ENCODE measurements at places on chromosomes 1 and 21. TPM values are rescaled to one million over a fixed set of nuclear protein-coding genes. Genes with fewer than 3 reads are reported as not detected.

RPS27 gene
- total RNA-seq = 2,325 TPM

MAP10 gene
- 0.33 TPM for total RNA-seq

SEC16B gene
- total RNA-seq = 0.42 TPM

OR2L3 gene
- not detected for total RNA-seq

TGFB2 gene
- 1.2 TPM for total RNA-seq

BEST4 gene
- total RNA-seq = 0.05 TPM

LRRIQ3 gene
- total RNA-seq = 0.92 TPM

COA7 gene
- total RNA-seq = 9.5 TPM

DMBX1 gene
- total RNA-seq = not detected

ANGPTL3 gene
- total RNA-seq = not detected

CD34 gene
- total RNA-seq = not detected

S100A7A gene
- not detected for total RNA-seq

SFN gene
- total RNA-seq = 1,524 TPM

SDC3 gene
- total RNA-seq = 7.3 TPM

ATP6V0B gene
- total RNA-seq = 185 TPM

CYB5RL gene
- 3.0 TPM for total RNA-seq

HRNR gene
- total RNA-seq = not detected

ANKRD34A gene
- total RNA-seq = 0.28 TPM

TEDDM1 gene
- total RNA-seq = not detected

ATP1A2 gene
- not detected for total RNA-seq
